Cortex of kidney (tissue), 1 donor: ENCODE measurements at places on chromosomes 7 and 10.

DNA sequence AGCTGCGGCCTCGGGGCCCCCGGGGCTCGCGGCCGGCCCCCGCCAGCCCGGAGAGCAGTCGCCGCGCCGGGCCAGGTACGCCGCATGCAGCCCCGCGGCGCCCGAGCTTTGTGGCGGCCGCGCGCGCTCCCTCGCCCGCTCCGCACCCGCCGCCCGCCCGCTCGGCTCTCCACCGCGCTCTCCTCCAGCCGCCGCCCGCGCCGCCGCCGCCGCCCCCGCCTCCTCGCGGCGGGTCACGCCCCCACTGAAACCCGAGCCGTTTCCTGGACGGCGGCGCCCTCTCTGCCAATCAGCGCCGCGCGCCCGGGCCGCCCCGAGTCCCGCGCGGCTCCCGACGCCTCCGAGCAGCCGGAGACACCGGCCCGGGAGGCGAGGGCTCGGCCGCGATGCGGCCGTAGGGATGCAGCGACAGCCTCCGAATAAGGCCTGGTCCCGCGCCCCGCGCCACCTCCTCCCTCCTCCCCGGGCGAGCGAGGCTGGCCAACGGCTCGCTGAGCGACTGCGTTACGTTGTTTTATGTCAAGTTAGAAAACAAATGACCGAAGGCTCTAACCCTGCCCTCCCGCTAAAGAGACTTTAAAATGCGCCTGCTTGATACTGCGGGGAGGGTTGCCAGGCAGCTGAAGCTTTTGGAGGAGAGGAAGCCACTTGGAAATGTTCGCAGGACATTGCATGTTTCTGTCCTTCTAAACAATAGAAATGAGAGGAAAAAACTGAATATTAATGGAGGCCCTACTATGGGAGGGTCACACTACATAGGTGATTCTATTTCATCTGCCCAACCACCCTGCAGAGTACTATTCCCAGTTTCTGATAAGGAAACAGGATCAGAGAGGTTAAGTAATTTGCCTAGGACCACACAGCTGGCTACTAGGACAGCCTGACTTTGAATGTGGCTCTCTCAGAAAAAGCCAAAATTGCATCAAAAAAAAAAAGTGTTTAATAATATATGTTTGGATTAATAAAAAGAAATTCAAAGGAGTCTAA lies at the start of gene FGFR2:
Gene FGFR2 (minus strand): TSS at position 182 of the 987 bp plus-strand sequence. CDS start 4,627 bp downstream, outside the sequence.
- peak; percentile 56 for DNase-seq

DNA sequence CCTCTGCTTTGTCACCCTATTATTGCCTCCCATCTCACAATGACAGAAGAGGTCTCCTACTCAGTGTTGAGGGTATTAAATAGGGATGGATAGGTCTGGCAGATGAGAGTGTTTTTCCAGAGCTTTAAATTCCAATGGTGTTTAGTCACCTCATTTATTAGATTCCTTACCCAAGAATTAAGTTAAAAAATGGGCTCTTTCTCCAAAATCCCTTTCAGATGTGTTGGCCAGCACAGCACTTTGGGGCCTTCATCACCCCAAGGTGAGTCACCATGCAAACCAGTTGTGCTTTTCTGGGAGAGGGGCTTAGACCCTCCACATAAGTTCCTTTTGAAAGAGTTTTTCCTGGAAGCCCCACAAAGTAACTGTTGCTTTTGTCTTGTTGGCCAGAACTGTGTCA lies 78.4 kb downstream of the CYP26A1 start:
- DNase-seq: no peak

- no peak for DNase-seq
These were observed 18.8 kb upstream of the INPP5A start for GRCh38 chr10:132518572-132519381.

GRCh38 chr10:44910602-44911001 lies 535 bp upstream of the TMEM72 start:
- DNase-seq: no peak

DNA sequence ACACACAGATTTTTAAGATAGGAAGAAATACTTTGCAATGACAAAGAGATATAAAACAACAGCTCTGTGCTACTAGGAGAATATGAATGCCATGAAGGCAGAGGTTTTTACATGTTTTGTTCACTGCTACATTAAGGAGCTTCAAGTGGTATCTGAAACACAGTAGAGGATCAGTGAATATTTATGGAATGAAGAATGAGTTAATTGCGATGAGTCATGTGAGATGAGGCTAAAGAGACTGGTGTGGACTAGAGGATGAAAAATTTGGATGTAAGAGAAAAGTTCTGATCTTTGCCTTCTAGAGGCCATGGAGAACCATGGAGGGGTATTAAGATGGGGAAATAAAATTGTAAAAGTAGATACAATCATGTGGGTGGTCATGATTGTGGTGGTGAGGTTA lies 434.2 kb downstream of the PHTF2 start:
- DNase-seq: no peak

- DNase-seq: no peak
These were observed 7.3 kb downstream of the FAM20C start for GRCh38 chr7:199483-200249.

DNA sequence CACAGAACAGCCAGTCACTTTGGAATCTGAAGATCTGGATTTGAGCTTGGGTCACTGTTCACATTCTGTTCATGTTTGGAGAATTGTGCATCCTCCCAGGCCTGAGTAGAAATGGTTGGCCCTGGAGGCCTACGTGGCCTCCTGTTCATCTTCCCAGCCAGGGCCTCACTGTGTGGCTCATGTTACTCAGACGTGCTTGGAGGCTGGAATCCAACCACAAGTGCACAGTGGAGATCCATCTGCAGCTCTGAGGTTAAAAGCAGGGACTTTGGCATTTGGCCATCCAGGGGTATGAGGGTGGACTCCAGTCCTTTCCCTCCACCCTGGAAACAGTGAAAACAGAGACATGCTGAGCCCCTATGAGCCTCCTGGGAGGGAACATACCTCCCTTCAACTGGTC lies 709.0 kb upstream of the IGFBP3 start:
- DNase-seq: no peak

DNA sequence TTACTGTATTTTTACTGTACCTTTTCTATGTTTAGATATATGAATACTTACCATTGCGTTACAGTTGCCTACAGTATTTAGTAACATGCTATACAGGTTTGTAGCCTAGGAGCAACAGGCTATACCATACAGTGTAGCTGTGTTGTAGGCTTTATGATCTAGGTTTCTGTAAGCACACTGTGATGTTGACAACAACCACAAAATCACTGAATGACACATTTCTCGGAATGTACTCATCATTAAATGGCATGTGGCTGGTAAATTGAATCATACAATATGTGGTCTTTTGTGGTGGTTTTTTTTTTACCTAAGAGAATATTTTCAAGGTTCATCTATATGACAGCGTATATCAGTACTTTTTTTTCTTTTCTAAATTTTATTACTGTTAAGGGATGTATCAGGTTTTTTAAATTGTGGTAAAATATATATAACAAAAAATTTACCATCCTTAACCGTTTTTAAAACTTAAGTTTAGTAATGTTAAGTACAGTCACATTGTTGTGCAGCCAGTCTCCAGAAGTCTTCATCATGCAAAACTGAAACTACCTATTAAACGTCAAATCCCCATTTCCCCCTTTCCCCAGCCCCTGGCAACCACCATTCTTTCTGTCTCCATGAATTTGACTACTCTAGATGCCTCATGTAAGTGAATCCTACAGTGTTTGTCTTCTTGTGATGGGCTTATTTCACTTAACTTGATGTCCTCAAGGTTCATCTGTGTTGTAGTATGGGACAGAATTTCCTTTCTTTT lies 21.5 kb downstream of the BTAF1 start:
- DNase-seq: no peak

DNA sequence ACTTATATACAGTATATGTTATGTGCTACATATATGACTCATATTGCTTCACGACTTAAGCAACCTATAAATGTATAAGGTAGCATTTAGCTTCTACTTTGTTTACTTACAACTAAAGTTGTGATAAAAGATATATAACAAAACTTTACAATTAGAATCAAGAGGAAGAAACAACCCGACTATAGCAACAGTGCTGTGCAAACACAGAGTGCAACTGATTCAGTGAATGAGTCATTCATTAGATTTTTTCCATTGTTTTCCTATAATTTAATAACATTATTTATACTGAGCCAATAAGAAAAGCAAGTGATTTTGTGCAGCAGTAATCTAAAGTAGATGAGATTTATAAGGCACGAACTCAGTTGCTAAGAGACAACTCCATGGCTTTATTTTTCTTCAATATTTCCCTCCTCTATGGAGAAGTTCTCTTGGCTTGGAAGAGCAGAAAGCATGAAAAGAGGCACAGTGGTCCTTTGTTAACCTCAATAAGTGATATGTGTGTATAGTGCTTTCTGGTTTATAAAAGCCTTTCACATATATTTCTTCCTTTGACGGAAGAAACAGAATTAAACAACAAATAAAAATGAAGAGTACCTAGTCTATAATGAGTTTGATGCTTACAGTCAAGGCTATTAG lies 19.8 kb downstream of the CEP41 start:
- no peak for DNase-seq

DNA sequence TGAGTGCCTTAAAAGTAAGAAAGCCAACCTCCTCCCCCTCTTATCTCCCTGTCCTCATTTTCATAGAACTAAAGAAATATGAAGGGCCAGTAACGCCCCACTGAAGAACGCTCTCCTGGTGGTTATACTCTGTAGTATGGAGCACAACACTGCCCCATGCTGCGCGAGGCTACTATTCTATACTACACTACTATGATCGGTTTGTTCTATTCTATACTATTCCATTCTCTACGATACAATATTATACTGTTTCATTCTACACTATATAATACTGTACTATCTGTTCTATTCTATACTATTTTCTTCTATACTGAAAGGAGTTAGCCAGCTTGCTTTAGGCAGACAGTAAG lies 34.8 kb downstream of the DIP2C start:
- no peak for DNase-seq

- no peak for DNase-seq
These were observed 29.6 kb downstream of the AMZ1 start for GRCh38 chr7:2717293-2718261.

- no peak for DNase-seq
These were observed 30.4 kb downstream of the MDFIC start for GRCh38 chr7:114952296-114952695.

DNA sequence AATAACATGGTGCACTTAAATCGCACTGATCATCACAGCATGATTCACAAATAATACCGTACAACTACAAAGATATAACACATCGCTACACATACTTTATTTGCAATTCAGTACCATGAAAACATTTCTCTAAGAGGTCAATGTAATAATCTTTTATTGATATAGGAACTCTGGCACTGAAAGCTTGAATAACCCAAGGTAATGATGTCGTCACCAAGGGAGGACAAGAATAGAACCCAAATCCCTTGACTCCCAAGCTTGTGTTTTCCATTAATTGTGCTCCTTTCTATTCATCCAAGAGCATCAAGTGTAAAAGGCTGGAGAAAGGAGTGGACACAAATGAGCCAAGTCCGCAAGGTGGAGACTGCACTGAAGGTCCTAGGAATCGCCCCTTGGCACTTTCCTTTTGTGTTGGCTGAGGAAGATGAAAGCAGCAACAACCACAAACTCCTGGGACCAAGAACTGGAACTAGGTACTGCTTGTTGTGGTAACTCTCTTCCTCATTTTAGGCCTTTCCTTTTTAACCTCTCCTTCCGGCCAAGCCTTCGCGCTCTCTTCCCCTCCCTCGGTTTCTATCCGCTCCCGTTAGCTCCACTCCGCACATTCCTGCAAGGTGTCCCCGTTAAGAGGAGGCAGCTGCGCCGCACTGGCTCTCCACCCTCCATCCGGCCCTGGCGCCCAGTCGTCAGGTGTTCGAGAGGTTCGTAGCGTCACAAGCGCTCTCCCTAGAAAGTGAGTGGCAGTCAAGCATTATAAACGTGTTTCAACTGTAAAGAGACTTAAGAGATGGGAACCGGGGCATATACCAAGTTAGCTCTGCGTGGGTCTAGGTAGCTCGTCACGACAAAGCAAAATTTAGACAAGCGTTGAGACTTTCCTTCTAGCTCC lies 1.0 kb upstream of the CBLL1 start:
- DNase-seq: peak; percentile 13

- DNase-seq: no peak
These were observed 73.1 kb downstream of the CD36 start for GRCh38 chr7:80711531-80711930.

- DNase-seq: no peak
These were observed 51.0 kb downstream of the CAV1 start for GRCh38 chr7:116575853-116576252.

DNA sequence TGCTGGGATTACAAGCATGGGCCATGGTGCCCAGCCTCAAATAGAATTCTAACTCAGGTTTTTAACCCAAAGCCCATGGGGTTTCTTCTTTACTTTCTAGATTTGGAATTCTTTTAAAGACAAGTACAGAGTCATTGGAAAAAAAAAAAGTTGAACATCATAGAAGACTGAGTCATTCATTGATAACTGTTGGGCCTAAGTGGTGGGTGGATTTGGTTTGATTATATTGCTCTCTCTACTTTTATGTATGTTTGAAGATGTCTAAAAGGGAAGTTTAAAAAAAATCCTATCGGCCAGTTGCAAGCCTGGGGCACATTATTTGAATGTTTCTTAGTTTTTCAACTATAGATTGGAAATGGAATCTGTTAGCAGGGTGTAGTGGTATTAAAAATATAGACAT lies 49.7 kb downstream of the INPP5F start:
- no peak for DNase-seq

- no peak for DNase-seq
These were observed 181.3 kb downstream of the WDR11 start for GRCh38 chr10:121032460-121032859.

- no peak for DNase-seq
These were observed 85.7 kb downstream of the GRB10 start for GRCh38 chr7:50696810-50697582.

GRCh38 chr7:132150711-132151110 lies 425.6 kb downstream of the PLXNA4 start:
- no peak for DNase-seq

- no peak for DNase-seq
These were observed 55.7 kb downstream of the GSDME start for GRCh38 chr7:24701261-24702235.

- DNase-seq: no peak
These were observed 93.2 kb downstream of the UNCX start for GRCh38 chr7:1325646-1326510.

DNA sequence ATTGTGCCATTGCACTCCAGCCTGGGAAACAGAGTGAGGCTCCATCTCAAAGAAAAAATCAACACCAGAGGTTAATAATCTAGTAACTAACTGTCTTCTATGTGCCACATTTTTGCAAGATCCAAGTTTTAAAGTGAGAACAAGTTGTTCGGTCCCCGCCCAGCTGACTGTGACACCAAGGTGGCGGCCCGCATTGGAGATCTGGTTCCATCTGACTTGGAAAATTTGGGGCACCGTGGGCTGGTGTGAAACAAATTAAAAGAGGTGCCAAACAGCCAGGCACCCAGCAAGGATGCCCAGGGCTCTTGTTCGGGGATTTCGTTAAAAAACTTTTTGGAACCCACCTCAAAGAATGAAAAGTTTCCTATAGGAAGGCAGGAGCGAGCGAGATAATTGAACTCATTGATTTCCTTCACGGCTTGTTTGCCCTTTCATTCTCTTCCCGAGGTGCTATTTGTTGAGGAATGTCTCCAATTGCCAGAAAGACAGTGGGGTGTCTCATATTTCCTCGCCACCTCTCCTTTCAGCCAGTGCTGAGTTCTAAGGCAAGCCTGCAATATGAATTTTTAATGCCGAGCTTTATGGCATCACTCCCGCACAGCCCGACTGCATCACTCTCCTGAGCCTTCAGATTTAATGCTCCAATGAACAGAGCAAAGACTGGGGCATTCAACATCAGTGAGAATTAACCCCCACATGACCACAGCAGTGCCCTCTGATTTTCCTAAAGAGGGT lies 156.9 kb upstream of the SH2B2 start:
- no peak for DNase-seq
